ENCODE measurements at places on chromosomes 4 and X.

DNA sequence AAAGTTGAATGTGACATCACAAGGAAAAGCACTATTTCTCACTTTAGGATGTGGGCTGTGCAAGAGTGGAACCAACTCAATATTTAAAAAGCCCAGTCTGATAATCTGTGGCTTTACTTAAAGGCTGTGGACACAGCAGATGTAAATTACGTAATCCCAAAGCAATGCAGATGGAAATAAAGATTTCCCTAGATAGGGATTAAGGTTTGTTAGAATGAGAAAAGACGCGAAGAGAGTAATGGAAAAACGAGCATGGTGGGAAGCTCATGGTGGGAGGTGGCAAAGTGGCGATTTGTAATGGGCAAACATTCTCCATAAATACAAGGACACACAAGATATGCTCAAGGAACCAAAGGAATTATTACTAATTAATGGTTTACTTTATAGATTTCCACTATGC, 985.5 kb downstream of the FSTL5 start:
- DNase-seq, result no peak

- DNase-seq, result peak; percentile 27
Measured at GRCh38 chr4:98828801-98829200, 100.1 kb downstream of the EIF4E start.

DNA sequence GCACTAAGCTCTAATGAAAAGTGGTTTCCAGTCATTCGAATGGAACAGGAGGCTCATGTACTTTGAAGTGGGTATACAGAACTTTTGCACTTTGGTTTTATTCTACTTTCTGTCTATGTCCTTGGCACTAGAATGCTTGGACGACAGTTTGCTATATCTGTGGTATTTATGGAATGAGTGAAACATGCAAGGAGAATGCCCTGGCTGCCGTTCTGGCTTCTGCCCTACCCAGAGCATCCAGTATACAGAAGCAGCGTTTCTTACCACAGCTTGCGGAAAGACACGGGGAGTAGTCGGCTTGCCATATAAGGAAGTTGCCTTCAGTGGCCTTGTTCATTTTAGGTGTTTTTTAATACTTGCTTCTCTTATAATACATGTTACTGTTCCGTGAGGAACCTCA, 98.0 kb downstream of the TBL1X start:
- no peak for DNase-seq

DNA sequence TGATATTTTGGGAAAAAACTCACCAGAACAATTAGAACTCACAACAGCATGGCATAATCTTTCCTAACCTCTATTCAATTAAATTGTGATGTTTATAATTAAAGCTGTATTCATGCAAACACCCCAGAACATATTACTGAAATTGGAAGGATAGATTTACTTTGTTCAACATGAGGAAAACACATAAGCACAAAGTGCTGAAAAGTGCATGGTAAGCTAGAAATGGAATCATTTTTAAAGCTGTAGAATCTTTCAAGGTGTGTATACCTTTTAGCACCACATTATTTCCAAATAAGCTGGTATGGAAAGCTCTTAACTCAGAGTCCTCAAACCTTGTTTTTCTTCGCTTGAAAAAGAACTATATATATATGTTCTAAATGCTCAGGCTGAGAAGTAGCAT, 90.8 kb upstream of the NAP1L5 start:
- DNase-seq, result no peak

- DNase-seq, result no peak
Measured at GRCh38 chr4:82371497-82371896, 2.3 kb downstream of the HNRNPD start.

Measured in activated CD4-positive, alpha-beta T cell treated with anti-CD3 and anti-CD28 coated beads, Interleukin-2, amount 50 U/mL, for 1 hour (primary cell).